Pancreas (tissue), 10 donors: ENCODE measurements at places on chromosomes 5 and 9. TPM values are rescaled to one million over a fixed set of nuclear protein-coding genes. Genes with fewer than 3 reads are reported as not detected.

PRSS3 gene
- total RNA-seq = 341 TPM

FBXL7 gene
- 0.73 TPM for total RNA-seq

PCDHGA3 gene
- 2.4 TPM for total RNA-seq

MPDZ gene
- 2.7 TPM for total RNA-seq

CYFIP2 gene
- total RNA-seq = 9.8 TPM

ASS1 gene
- 19.3 TPM for total RNA-seq

PCDHGA11 gene
- 1.2 TPM for total RNA-seq

CDO1 gene
- 8.0 TPM for total RNA-seq

TICAM2 gene
- total RNA-seq = 3.1 TPM

GLIPR2 gene
- 1.4 TPM for total RNA-seq

CDC14B gene
- total RNA-seq = 8.2 TPM

CD72 gene
- total RNA-seq = 2.3 TPM

DNA sequence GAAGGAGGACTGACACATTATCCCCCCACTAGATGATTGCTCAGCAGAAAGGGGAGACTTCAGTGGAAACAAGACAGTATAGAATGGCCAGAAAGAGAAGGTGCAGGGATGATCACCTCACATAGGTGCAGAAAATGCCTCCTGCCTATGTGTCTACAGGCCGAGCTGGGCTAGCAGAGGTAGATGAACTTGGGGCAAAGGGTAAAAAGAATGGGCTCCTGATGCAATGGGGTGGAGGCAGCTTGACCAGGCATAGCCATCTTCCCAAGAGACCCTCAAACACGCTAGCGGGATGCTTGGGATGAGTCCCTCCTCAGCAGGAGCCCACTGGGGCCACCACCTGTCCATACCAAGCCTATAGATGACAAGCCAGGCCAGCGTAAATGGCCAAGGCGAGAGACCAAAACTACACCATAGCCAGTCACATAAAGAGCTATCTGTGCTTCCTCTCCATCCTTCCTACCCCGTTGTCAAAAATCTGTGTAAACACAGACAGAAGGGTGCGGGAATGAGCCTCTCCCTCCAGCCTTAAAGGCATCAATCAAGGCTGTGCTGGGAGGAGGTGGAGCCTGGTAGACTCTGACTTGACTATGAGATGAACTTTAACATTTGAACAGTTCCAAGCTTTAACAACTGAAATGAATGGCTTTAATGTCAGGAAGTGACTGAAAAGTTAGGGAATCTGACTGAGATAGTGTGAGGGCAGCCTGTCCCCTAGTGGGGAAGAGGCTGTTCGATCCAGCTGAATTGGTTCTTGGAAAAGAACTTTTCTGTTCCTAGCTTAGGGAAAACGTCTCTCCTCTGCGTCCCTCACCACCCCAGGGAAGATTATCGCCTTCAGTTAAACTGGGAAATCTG lies 10.4 kb downstream of the C9orf152 start:
- no peak for DNase-seq

DNA sequence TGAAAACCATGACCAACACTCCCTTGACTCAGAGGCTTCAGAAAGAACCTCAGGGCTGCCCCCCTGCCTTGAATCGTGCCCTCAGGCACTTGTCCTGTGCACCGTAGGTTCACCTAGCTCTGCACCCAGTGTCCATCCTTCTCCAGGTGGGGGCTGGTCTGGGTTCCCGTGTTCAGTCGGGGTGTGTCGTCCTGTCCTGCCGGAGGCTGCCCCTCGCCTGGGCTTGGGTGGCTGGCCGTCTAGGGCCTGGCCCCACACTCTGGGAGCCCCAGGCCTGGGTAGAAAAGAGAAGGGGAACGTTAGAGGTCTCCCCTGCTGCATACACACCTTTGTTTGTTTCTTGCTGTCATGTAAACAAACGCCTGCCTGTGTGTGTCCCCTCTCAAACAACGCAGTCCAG lies 29.3 kb downstream of the CATSPER3 start:
- DNase-seq = no peak

GRCh38 chr9:113919382-113919781 lies 43.3 kb downstream of the ZNF618 start:
- DNase-seq = no peak

GRCh38 chr5:57929271-57929670 lies 446.7 kb upstream of the ACTBL2 start:
- no peak for DNase-seq

- DNase-seq = no peak
These were observed 647.2 kb downstream of the PDE4D start for GRCh38 chr5:59246145-59246869.

GRCh38 chr5:103434057-103434456 lies 128.5 kb downstream of the NUDT12 start:
- DNase-seq = no peak

DNA sequence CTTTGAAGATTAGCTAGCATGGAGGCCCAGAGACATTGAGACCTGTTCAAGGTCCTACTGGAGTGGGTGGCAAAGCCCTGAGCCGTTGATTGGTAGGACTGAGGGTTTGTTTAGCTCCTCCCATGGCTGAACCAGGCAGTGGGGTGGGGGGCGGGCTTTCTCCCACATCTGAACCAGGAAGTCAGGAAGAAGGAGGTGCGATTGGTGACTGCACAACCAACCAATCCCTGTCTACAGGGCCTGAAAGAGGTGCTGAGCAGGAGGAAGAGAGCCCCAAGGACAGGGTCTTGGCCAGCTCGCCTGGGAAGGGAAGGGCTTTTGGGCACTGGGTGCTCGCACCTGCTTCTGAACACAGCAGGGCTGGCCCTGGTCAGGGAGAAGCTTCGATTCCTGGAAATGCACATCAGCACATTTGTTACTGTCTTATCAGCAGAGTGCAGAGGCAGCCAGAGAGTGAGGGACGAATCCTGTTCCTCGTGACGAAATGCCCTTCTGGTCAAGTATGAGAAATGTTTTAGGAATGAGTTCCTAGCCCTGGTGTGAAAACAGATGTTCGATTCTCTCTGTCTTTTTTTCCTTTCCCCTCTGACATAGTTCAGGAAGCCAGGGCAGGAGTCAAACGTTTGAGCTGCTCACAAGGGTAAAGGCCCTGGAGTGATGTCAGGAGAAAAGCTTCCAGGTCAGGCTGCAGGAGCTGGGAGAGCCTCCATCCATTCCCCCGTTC lies 294.8 kb upstream of the KLF4 start:
- DNase-seq = no peak

- no peak for DNase-seq
These were observed 154.3 kb downstream of the KDM4C start for GRCh38 chr9:6911901-6912638.

DNA sequence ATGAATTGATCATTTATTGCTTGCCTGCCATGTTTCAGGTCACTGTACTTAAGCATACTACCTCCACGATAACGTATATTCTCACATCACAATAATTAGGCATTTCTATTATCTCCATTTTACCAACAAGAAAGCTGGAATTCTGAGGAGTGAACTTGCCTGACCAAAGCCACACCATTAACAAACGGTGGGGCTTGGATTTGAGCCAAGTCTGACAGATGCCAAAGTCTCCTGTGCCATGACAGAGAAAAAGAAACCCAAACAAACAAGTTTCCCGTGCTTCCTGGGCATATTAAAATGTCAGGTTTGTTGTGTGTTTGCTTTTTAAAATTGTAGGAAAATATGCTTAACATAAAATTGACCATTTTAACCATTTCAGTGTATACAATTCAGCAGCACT lies 40.8 kb upstream of the KCNV2 start:
- DNase-seq = no peak

GRCh38 chr9:89000973-89001916 lies 10.0 kb downstream of the S1PR3 start:
- DNase-seq = peak; percentile 82

GRCh38 chr5:32388432-32389129 lies 56.0 kb downstream of the ZFR start:
- DNase-seq = no peak

GRCh38 chr5:73344835-73345234 lies 103.7 kb downstream of the FOXD1 start:
- DNase-seq = no peak

GRCh38 chr5:15021266-15022046 lies 149.9 kb upstream of the ANKH start:
- DNase-seq = no peak
